Cardiac fibroblast (primary cell): ENCODE measurements at places on chromosomes 2 and 18.

DNA sequence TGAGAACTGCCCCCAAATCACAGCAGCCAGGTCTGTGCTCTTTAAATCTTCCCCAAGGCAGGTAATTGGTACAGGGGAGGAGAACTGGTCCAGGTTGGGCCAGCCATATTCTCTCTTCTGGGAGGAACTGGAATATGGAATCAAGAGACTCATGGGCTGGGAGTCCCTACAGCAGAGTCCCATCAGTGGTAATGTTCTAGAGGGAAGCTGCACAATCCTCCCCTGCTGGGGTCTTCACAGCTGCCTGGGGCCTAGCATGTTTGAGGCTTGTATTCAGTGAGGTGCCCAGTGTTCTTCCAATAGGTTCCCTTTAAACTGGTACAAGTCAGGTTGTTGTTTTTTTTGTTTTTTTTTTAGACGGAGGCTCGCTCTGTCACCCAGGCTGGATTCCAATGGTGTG lies 21.1 kb upstream of the EGR4 start:
- no peak for DNase-seq

- DNase-seq, result peak; percentile 77
These were observed 1.5 kb downstream of the INO80D start for GRCh38 chr2:206084439-206084869.

DNA sequence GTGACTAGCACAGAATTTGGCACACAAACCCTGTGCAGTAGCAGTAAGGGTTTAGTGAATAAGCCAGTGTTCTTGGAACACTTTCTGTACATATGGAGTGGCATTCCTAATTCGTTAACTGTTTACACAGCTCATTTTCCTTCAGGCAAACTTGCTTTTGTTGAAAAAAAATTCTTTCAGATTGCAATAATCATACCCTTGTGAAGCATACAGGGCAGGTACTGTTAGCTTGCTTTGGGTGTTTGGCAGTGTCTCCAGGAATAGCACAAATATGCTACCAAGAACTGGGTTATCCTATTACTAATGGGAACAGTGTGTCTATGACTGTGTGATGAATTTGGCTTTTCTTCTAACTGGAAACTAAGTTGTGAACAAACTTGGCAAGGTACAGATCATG lies 33.4 kb downstream of the UGP2 start:
- no peak for DNase-seq

DNA sequence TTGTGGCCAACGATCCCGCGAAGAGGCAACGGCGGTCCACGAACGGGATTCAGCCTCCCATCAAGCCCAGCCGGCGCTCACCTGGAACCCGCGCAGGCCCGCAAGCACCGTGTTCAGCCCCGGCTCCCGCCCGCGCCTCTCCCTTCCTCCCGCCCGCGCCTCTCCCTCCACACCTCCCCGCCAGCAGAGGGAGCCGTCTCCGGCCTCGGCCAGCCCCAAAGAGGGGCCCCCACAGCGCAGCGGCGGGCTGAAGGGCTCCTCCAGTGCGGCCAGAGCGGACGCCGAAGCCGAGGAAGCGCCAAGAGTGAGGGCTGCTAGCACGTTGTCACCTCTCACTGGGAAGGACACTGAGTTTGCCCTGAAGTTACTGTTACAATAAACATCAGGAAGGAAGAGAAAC lies 55.3 kb upstream of the LAPTM4A start:
- peak; percentile 39 for DNase-seq

DNA sequence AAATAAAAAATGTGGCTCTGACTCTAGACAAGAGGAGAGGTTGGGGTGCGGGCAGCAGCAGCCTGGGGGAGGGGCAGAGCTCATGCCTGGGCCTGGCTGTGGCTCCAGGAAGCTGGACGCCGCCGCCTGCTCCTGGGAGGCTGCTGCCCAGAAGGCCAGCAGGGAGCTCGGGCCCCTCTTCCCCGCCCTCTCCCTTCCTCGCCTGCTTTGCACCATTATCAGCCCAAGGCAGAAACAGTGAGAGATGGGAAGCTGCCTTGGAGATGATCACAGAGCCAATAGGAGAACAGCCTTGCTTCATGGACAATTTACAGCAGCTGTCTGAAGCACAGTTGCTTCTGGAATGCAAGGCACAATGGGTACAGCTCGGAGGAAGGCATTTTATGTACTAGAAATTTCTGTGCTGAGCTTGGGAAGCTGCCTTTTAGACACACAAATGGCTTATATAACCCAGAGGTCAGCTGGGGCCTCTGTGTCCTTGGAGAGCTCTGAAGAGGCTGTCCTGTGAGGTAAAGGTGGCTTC lies 55.3 kb upstream of the AFF3 start:
- DNase-seq, result peak; percentile 54

DNA sequence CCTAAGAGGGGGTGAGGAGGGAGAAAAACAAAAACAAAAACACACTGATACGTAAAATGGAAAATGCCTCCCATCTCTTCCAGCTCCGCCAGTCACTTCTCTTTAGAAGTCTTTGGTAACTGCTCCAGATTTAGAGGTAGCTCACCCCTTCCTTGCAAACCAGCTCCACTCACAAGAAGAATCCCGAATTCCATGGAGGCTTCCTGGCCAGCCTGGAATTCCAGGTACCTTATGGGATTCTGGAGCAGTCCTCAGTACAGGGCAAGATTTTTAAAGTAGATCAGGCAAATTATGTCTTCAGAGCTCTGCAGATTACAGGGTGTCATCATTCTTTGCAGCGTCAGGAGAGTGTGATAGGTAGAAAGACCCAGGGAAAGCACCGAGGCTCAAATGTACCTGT lies 4.8 kb downstream of the STON1 start:
- no peak for DNase-seq

DNA sequence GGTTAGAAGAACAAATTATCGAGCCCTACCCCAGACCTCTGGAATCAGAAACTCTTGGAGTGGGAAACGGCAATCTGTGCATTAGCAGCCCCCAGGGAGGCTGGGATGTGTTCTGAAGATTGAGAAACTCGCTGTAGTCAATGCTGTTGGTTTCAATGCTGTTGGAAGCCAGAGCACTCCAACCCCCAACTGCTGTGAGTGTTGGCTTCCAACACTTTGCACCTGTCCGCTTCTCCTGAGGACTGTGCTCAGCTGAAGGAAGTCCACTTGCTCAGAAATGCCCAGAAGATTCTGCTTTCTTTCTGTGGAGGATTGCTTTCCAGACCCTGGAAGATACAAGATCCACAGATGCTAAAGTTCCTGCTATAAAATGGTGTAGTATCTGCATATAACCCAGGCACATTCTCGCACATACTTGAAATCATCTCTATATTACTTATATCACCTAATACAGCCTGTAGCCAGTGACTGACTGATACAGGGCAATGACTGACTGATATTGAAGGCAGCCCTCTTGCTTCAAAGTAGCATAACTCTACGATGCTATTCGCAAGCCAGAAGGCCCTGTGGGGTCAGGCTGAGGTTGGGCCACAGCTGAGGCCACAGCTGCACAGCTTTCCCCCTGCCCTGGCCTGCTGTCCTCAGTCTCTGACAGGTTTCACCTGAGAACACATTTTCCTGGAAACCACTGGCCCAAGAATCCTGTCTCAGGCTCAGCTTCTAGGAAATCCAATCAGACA lies 757.7 kb upstream of the ID2 start:
- DNase-seq, result no peak
